ENCODE measurements at places on chromosomes 2 and 18.

DNA sequence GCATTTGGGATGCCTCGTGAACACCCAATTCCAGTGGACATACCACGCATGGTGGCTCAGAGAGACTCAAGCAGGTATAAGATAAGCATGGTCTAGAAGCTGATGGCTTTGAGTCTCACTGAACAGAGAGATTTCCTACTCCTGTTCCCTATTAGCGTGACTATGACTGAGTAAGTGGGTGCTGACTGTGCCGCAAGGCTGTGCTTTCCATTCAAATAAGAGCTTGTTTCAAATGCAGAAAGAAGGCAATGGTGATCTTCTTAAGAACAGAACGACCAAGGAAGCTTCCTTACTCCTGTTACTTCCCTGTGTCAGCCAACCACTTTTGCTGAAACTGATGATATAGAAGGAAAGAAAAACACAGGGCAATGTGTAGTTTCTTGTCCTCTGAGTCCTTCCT, 63.5 kb upstream of the IGFBP2 start:
- DNase-seq, result no peak

- no peak for DNase-seq
These were observed 195.7 kb upstream of the FANCL start for GRCh38 chr2:58436872-58437271.

- no peak for DNase-seq
These were observed 164.8 kb downstream of the MYCN start for GRCh38 chr2:16104949-16105668.

DNA sequence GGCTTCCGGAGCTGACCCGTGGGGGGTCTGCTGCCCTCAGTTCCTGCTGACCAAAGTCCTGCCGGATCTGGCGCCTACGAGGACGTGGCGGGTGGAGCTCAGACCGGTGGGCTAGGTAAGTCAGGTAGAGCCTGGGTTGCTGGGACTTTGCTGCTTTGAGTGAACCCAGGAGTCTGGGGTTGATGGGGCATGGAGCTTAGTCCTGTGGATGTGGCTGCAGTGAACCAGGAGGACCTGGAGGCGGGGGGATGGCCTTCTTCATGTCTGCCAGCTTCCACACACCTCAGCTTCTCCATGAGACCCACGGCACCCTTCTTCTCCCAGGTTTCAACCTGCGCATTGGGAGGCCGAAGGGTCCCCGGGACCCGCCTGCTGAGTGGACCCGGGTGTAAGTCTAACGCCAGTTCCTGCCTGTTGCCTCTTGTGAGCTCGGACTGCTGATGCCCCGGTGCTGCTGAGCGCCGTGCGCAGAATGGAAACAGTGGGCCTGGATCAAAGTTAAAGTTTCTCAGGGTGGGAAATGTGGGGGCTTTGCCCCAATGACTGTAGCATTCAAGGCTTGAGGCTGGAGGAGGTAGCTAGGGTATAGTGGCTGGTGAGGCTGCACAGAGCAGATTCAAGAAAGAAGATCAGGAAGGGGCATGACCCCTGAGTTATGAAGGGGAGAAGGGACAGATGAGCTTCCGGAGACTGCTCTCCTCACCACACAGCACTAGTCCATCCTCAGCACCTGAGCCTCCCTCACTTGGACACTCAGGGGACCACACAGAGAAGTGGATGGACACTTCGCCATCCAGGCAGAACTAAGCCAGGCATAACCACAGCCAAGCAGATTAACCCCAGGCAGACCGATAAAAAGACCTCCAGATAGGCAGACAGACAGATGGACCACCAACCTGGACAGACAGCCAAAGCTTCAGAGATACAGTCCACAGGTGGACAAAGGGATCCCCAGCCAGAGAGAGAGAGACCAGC, 17.3 kb downstream of the PTPN18 start:
- DNase-seq, result peak; percentile 33

- DNase-seq, result no peak
These were observed 379.7 kb downstream of the PTPRM start for GRCh38 chr18:7946734-7947377.

- peak; percentile 78 for DNase-seq
These were observed 39.1 kb upstream of the FAM136A start for GRCh38 chr2:70340761-70341476.

- DNase-seq, result no peak
These were observed 274.0 kb upstream of the SPRED2 start for GRCh38 chr2:65706411-65706810.

GRCh38 chr2:111219285-111219684, 98.6 kb downstream of the BCL2L11 start:
- no peak for DNase-seq

DNA sequence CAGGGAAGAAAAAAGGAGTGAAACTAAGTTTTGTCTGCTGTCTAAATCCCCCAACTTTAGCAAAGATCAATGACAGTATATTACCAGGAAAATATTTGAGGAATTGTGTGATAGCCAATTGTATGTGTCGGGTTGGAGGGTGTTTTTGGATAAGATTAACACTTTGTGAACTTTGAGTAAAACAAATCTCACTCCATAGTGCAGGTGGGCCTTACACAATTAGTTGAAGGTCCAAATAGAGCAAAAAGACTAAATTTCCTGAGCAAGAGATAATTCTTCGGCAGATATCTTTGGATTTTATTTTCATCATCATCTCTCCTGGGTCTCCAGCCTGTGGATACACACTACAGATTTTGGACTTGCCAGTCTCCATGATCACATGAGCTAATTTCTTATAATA, 152.8 kb upstream of the CWC22 start:
- DNase-seq, result no peak

DNA sequence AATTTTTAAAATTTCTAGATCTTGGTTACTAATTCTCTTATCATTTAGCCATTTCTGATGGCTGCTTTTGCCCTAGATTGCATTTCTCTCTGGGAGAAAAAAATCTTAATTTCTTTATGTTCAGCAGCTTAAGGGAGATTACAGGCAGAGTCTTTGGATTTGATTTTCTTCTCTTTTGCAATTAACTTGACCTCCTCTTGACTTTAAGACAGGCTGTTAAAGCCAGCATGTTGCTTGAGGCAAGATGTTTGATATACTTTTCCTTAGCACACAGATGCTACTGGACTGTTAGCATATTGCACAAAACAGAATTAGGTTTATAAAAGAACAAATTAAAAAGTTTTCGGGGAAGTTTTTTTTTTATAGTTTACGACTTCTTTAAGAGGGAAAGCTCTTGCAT, 50.0 kb downstream of the XRCC5 start:
- no peak for DNase-seq

- DNase-seq, result no peak
These were observed 58.9 kb downstream of the INPP4A start for GRCh38 chr2:98503481-98504105.

GRCh38 chr2:30341500-30342267, 105.4 kb upstream of the LCLAT1 start:
- DNase-seq, result no peak

GRCh38 chr2:52429171-52429570, 1338.4 kb upstream of the CHAC2 start:
- DNase-seq, result no peak

GRCh38 chr18:41524674-41525470, 430.2 kb upstream of the PIK3C3 start:
- no peak for DNase-seq

DNA sequence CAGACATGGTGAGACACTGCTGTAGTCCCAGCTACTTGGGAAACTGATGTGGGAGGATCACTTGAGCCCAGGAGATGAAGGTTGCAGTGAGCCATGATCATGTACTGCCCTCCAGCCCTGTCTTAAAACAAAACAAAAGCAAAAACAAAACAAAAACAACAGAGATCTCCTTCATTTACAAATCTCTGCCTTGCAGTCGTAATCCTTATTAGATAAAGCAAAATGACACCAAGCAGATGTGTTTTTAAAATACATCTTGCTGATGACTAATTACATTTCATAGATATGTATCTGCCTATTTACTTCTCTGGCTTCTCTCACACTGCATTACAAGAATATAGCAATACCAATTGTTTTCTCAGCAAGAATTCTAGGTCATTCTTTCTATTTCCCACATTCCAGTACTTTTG, 22.8 kb downstream of the NFE2L2 start:
- no peak for DNase-seq

- no peak for DNase-seq
These were observed 68.9 kb upstream of the CBLN2 start for GRCh38 chr18:72612894-72613533.

DNA sequence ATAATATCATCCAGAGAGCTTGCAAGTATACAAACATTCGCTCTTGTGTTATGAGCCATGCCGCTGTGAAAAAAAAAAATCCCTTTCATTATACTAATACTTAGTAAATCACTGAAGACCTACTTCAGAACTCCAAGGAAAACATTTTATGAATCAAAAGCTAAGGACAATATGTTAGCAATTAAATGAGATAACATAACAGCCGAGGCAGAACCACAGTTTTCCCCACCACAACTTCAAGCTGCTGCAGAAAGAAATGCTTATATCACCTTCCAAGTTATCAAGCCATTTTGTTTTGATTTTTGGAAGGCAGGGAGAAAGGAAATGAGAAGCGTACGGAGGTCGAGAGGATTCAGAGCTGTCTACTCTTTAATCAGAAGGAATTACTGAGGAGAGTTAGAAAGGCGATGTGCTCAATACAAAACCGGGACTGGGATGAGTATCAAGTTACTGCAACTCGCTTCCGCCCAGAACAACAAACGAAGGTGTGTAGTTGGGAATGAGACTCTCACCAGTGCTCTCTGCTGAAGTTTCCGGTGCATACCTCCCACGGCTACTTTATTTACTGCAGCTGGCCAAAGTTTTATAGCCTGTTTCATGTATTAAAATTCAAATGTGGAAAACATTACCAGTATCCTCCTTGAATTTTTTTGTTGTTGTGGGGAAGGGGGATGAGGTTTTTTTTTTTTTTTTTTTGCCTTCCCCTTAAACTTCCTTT, 292.2 kb upstream of the CCDC68 start:
- DNase-seq, result no peak

DNA sequence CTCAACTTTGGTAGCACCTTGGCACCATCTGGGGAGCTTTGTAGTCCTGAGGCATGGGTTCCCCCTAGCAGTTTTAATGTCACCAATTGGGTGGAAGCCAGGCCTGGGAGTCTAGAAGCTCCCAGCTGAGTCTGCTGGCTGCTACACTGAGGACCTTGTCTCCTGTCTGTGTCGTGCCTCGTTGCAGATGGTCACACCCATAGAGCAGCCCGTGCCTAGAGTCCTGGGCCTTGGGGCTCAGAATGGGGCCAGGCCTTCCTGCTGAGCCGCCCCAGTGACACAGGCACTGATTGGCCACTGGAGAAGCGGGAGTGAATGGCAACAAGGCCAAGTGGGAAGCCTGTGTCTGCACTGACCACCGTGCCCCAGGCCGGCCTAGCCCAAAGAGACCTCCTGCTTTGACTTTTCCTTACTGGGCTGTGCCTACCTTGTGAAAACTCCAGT, 113.2 kb downstream of the SH3RF3 start:
- DNase-seq, result no peak

Measured in hematopoietic multipotent progenitor cell treated with erythropoietin and hydrocortisone succinate and interleukin-3 and kit ligand, for 6 days (in vitro differentiated cells).